ENCODE measurements at places on chromosomes 7 and 10.
A peak's percentile ranks its signal among the peaks of the same experiment; 100 is the strongest.

GRCh38 chr7:46713868-46714596, 793.0 kb upstream of the IGFBP3 start:
- no peak for DNase-seq

- DNase-seq = no peak
Observed at GRCh38 chr7:24455813-24456525, 117.3 kb upstream of the PALS2 start.

DNA sequence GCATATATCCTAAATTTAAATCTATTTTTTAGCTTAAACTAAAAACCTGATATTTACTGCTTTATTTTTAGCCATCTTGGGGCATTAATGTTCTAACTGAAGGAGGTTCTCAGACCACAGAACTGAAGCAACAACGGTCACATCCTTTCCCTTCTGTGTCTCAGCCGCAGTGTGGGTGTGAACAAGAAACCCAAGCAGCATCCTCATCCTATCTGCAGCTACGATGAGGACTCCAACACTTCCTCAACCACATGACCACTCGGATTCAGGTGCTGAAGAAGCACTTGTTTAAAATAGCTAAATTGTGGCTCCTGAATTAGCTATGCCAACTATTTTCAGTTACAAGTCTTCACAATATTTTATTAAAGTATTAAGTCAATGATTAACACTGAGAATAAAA, 5.3 kb downstream of the ESYT2 start:
- peak; percentile 97 for DNase-seq

DNA sequence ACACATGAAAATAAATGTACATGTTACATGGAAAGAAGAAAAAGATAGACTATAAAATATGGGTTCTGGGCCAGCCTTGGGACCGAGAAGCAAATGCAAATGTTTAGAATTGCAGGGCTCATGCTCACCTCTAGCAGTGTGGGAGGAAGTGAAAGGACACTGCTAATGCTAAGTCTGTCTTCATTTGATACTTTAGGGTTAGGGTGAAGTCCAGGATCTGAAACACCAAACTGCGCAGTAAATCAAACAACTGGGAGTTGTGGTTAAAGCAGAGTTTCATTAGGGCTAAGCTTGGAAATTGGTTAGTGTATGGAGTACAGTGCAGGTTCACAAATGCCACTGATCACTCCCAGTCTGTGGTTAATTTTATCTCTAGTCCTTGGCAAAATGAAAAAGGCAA, 73.2 kb upstream of the PDK4 start:
- DNase-seq = no peak

DNA sequence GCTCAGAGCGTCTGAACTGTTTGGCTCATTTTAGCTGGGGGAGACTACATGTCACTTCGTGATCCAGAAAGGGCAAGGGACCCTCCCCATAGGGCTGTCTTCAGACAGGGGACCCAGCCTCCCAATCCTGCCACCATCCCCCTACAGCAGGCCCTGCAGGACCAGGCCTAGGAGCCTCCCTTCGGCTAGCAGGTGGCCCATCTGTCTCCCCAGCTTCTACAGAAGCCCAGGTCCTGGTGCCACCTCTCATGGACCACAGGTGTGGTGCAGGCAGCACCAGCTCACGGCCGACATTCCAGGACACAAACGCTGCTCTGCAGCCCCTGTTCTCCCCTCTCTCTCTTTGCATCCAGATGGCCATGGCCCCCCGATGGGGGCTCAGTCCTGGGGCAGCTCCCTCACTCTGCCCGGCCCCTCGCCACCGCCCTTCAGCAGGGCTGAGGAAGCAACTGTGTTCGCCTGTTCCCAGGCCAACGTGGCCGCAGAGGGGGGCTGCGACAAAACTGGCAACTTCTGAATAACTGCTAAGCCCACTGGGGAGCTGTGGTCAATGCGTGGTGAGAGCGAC, 10.3 kb downstream of the TECPR1 start:
- peak; percentile 49 for DNase-seq

DNA sequence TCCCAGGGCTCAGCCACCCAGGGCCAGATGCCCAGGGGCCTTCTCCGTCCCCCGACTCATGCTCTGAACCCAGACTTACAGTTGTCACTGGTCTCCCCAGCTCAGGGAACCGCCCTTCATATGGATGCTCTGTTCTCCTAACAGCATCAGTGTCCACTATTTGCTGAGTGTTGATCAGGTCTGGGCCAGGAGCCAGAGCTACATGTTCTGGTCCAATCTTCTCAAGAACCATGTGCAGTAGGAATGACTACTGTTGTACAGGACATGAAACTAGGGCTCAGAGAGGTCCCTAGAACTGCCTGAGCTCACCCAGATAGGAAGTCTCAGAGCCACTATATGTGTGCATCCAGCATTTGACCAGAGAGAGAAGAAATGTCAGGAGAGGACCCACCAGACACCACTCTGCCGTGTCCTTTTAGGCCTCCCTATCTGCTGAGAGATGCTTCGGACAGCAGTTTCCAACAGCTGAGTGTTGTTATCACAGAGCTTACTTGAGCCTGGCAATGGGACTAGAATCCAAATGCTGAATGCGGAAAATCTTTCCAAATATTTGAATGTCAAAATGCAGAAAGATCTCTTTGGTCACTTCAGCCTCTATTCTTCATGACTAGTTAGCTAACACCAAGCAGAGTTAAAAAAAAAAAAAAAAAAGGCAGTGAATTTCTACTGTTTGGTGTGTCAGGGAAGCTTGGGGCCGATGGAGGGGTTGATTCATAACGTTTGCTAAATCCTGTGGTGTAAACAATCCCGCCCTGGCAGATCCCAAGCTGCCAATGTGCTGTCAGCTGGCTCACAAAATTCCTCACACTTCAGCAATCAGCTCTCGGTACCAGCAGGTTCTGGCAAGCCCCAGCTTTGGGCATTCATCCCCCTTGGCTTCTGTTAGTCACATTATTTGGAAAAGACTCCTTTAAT, 246.1 kb downstream of the TNS3 start:
- no peak for DNase-seq

DNA sequence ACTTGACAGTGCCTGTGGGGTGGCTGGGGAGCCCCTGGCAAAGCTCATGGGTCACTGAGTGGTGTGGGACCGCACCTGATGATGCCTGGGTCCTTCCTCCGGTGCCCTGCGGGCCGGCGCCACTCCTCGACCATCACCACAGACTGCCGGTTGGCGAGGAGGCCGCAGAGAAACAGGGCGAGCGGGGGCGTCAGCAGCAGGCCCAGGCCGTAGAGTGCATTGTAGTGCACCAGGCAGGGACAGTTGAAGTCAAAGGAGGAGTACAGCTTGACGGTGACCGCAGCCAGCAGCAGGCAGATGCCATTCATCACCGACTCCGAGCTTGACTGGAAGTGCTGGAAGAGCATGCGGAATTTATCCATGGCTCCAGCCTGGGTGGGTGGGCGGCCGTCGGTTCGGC, 369 bp downstream of the CALHM3 start:
- no peak for DNase-seq

DNA sequence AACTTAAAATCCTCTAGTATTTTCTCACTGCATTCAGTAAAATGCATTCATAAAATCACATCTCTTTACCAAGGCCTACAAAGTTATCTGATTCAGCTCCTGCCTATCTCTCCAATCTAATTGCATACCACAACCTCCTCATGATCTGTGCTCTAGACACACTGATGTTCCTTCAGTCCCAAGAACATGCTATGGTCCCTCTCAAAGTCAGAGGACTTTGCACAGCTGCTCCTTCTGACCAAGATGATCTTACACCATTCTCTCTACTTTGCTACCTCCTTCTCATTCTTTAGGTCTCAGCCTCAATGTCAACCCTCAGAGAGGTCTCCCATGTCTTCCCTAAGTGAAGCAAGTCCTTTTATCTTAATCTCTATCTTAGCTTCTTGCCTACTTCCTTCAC, 45.5 kb downstream of the CAV1 start:
- no peak for DNase-seq

- DNase-seq = peak; percentile 17
Observed at GRCh38 chr10:66378117-66378876, 547.5 kb upstream of the LRRTM3 start.

GRCh38 chr7:130274983-130275591, 8.4 kb downstream of the CPA2 start:
- peak; percentile 15 for DNase-seq

- DNase-seq = no peak
Observed at GRCh38 chr7:55078465-55079372, 59.9 kb downstream of the EGFR start.

- no peak for DNase-seq
Observed at GRCh38 chr7:106599343-106599698, 61.6 kb downstream of the CCDC71L start.

DNA sequence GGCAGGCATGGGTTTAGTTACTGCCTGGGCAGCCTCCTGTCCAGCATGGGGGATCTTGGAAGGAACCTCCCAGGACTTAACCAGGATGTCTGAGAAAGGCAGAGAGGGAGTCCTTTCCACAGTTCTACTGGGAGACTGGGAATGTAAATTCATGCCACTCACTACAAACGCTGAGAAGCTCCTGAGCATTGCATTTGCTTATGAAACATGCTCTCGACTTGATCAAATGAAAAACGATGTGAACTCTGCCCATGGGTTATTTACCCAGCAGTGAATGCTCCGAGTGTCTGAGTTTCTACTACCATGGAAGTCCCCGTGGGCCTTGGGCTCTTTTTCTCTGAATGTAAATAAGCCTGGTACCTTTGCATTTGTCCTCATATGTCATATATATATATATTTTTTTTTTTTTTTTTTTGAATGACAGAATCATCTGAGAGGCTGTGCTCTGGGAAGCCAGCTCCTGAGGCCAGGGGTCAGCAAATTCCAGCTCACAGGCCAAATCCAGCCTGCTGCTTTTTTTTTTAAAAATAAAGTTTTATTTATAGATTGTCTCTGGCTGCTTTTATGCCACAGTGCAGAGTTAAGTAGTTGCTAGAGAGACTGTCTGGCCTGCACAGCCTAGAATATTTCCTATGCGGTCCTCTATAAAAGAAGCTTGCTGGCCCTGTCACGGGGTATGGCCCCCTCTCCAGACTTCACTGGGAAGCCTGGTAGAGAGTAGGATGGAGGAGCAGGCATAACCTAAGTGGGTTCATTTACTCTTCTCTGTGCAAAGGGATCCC, 21.4 kb upstream of the RAPGEF5 start:
- DNase-seq = no peak

DNA sequence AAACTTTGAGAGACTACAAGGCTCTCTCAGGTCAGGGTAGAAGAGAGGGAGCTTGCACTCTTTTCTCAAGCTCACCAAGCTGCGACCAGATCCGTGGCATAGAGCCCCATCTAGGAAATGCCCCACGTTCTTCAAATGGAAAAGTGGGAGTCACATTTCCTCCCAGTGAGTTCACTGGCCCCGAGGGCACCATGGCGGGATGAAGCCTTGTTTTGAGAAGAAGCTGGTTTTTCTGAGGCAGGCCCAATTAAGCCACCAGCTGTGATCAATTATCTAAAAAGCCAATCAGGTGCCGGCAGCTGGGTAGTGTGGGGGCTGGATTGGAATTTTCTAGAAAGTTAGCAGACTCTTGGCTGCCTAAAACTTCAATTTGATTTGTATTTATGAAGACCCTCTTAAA, 101.4 kb downstream of the ZNF365 start:
- DNase-seq = no peak

- DNase-seq = no peak
Observed at GRCh38 chr7:93559639-93560491, 14.7 kb downstream of the CALCR start.

- DNase-seq = no peak
Observed at GRCh38 chr7:74042746-74043522, 15.0 kb downstream of the ELN start.

DNA sequence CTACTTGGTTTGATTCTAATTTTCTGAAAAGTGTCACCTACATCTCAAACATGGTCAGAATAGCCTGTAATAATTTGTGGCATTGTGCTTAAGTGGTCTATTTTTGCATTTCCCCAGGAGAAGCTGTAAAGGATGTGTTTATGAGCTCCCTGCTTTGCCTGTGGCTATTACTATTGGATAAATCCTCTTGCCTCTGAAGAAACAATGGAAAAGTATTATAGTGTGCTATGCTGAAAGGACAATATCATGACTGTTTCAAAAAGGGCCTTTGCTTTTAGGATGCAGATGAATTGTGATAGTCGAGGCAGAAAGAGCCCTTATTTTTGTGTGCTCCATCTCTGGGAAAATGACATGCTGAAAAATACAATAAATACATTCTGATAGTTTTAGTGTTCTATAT, 94.1 kb upstream of the ARMC3 start:
- DNase-seq = no peak

DNA sequence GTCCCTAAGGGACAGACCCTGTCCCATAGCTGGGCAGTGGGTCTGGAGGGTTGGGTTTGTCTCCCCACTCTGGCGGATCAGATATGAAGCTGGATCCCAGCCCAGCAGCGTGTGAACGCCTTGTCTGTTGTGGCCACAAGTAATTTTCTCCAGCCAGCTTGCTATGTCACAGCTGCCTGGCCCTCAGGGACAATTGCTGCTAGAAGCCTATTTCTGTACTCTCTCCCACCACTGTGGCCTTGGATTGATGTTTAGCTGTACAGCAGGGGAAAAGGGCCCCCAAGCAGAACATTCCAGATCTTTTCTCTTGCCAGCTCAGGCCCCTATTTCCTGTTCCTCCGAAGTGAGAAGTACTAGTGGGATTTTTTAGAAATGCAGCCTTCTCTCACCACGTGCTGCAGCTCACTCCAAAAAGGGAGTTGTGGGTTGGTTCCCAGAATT, 53.5 kb upstream of the WAC start:
- no peak for DNase-seq

- no peak for DNase-seq
Observed at GRCh38 chr10:73862011-73862410, 12.3 kb downstream of the CAMK2G start.

- DNase-seq = no peak
Observed at GRCh38 chr10:102831322-102832071, 5.7 kb downstream of the CYP17A1 start.

Measured in NB4 (cell line).